Sigmoid colon (tissue), 7 donors: ENCODE measurements at places on chromosomes 3 and 15.

DNA sequence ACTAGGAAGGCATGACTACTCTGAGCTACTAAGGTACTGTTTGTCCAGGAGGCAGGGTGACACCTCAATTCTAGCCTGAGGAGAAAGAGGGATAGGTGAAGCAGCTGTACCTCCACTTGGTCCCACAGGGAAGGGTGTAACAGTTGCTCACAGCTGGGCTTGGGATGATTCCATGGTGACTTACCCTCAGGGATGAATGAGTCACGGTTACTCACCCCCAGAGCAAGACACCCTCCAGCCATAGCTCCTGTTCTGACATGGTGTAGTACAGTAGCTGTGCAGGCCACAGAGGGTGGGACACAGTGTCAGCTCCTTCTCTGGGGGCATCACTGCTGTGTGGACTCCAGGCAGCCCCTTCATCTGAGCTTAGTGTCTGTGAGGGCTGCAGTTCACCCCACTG lies 868.6 kb upstream of the SEMA6D start:
- no peak for DNase-seq

- no peak for DNase-seq
These were observed 35.9 kb upstream of the CHMP2B start for GRCh38 chr3:87191175-87191574.

DNA sequence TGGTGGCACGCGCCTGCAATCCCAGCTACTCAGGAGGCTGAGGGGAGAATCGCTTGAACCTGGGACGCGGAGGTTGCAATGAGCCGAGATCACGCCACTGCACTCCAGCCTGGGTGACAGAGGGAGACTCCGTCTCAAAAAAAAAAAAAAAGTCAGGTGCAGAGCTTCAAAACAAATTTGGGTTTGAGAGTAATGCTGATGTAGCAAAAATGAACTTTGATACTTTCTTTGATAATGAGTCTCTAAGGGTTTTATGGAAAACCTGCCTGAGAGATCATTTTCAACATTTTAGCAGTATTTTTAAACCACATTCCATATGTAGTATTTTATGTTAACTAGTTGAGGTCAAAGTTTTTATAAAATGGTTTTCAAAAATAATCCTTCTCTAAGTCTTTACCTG lies 14.5 kb downstream of the EIF5A2 start:
- no peak for DNase-seq

GRCh38 chr15:63985221-63986184 lies 60.8 kb downstream of the DAPK2 start:
- peak; percentile 88 for DNase-seq

- DNase-seq = no peak
These were observed 518.2 kb downstream of the CADM2 start for GRCh38 chr3:85476891-85477495.
